Mesothelial cell of epicardium (in vitro differentiated cells): ENCODE measurements at places on chromosomes 1 and 21.

- no peak for DNase-seq
Observed at GRCh38 chr21:46317710-46318463, 5.8 kb downstream of the C21orf58 start.

DNA sequence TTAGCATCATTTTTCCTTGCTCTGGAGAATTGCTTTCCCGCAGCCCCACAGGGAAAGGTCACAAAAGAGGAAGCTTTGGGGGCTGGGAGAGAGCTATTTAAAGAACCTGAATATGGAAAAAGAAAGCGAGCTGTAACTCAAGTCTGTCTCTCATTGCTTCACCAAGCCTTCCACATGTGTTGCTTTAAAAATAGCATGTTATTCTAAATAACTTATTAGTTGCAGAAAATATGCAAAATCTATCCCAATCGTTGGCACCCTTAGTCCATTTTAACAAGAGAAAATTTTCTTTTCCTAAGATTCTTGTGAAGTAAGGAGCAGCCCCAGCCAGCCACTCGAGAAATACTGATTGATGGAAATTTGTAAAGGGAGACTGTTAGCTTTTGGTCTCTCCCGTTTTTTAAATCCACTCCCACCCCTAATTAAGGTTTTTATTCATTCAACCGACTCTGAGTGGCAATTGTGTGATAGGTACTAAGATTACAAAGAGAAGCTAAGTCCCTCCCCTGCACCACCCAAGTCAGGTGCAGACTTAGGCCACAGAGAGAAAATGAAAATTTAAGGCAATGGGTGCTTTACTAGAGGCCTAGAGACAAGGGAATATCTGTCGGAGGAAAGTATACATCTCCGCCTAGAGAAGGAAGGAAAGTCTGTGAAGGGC, 802 bp downstream of the CYP4X1 start:
- DNase-seq = no peak

- DNase-seq = no peak
Observed at GRCh38 chr21:17782051-17782450, 37.1 kb downstream of the C21orf91 start.

DNA sequence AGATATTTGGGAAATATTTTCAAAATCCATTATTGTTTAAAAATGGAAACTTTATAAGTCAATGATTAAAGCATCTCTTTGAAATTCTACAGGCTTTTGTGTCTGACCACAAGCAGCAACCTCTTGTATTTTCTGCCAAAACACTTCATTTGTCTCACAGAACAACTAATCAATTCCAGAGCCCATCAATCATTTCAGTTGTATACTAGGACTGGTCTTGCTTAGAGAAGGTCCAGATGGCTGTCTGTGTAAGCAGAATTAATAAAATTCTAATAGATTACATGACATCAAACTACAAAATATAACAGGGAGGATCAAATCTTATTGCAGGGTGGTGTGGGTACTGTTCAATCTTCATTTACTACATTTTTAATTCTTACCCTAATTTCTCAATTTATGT, 76.4 kb downstream of the ACBD6 start:
- DNase-seq = no peak

DNA sequence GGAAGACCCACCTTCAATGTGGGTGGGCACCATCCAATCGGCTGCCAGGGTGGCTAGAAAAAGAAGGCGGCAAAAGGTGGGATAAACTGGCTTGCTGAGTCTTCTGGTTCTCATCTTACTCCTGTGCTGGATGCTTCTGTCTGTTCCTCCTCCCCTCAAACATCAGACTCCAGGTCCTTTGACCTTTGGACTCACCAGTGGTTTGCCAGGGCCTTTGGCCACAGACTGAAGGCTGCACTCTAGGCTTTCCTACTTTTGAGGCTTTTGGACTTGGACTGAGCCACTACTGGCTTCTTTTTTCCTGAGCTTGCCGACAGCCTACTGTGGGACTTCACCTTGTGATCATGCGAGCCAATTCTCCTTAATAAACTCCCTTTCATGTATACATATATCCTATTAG, 55.9 kb downstream of the VCAM1 start:
- DNase-seq = no peak

- DNase-seq = no peak
Observed at GRCh38 chr1:57262472-57262871, 161.4 kb downstream of the DAB1 start.

GRCh38 chr1:15180945-15181523, 27.5 kb downstream of the TMEM51 start:
- no peak for DNase-seq

- DNase-seq = no peak
Observed at GRCh38 chr1:167500283-167500860, 18.0 kb downstream of the CD247 start.

- no peak for DNase-seq
Observed at GRCh38 chr1:226419284-226420029, 11.6 kb upstream of the PARP1 start.

- DNase-seq = no peak
Observed at GRCh38 chr21:32978331-32979270, 47.1 kb upstream of the OLIG2 start.

DNA sequence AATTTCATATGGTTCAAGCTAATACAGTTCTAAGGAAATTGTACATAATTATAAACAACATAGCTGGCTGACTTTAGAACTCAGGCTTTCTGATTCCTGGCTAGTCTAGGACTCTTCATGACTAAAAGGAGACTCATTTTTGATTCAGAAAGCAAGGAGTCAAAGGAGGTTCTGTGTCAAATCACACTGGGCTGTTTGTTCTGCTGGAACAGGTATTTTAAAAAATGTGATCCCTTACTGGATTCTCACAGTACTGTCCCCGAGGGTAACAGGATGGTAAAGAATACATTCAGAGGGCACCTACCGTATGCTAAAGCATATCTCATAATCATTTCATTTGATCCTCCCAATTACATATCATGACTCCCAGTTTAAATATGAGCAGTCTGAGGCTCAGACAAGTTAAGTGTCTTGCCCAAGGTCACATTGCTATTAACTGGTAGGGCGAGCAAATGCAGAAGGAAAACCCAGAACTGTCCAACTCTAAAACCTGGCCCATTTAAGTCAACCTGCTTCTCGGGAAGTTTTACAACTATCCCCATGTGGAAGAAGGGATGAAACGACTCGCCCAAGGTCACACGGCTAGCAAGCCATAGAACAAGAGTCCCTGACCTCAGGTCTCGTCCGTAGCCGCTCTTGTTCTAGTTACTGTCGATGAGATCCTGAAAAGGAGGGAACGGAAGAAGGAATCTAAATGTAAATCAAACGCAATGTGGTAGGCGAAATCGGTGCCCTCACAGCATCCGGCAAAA, 675 bp downstream of the MYSM1 start:
- DNase-seq = no peak

DNA sequence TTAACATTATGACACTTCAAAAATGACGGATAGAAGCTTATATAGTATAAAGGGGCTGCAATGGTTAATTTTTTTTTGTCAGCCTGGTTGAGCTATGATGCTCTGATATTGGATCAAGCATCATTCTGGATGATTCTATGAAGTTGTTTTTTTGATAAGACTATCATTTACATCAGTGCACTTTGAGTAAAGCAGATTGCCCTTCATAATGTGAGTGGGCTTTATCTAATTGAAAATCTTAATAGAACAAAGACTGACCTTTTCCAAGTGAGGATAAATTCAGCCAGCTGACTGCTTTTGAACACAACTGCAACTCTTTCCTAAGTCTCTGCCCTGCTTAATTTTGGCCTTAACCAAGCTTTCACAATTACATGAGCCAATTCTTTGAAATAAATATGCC, 1476.2 kb downstream of the NCAM2 start:
- no peak for DNase-seq
